Jurkat, Clone E6-1 (cell line): ENCODE measurements at places on chromosomes 3 and 15.
A peak's percentile ranks its signal among the peaks of the same experiment; 100 is the strongest.

DNA sequence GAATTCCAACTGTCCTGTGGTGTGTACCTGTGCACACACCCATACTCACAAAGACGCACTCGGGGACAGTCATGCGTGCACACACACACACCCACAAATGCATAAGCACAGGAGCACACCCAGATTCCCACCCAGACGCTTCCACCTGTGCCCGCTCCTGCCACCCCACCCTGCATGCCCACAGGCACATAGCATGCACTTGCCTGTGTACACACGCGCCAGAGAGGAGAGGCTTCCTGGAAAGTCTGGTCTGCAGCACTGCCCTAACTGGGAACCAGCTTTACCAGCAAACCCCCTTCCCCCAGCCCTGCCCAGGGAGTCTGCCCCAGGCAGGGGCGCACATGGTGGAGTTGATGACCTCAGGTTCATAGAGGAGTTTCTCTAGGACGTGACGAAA lies 246.2 kb downstream of the UACA start:
- DNase-seq = no peak

GRCh38 chr3:142218703-142219102 lies 6.7 kb downstream of the GK5 start:
- DNase-seq = no peak

- DNase-seq = no peak
Measured at GRCh38 chr3:132344666-132345280, 27.6 kb downstream of the ACP3 start.

DNA sequence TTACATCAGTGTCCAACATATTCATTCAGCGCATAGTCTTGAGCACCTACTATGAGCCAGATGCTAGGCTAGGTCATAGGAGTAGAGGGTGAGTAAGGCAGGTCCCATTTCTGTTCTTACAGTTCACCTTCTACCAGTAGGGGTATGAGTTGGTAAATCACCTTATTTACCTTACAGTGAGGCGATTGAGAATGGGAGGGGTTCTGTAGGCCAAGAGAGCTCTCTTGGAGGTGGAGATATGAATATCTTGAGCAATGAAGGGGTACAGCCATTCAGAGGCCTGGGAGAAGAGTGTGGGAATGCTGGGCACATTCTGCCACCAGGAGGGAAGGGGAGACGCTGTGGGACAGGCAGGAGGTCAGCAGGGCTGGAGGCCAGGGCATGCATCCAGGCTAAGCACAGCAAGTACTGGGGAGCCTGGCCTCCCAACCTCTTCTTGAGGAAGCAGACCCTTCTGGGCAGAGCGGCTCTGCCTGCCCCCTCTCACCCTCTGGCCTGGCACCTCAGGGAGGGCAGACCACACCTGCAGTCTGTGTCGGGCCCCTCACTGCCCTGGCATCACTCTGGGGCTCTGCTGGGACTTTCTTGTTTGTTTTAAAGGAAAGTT lies 123.4 kb downstream of the EEFSEC start:
- DNase-seq = no peak

DNA sequence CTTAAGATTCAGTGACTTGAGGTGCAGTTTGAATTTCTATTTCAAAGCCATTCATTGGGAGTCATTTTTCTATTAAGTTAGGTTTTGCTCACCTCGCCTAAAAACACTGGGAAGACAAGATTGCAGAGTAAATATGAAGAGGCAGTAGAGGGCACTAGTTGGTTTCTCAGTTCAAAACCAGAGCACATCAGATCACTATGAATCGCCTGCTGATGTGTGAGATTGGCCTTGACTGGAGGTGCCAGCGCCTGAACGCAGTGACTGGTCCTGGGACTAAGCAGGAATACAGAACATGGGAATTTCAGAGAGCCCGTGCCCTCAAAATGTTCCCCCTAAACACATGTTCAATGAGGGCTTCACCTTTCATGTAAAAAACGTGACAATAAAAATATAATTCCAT lies 229.0 kb downstream of the ITPR1 start:
- DNase-seq = peak; percentile 47

GRCh38 chr3:145915787-145916186 lies 245.2 kb downstream of the PLOD2 start:
- peak; percentile 2 for DNase-seq

DNA sequence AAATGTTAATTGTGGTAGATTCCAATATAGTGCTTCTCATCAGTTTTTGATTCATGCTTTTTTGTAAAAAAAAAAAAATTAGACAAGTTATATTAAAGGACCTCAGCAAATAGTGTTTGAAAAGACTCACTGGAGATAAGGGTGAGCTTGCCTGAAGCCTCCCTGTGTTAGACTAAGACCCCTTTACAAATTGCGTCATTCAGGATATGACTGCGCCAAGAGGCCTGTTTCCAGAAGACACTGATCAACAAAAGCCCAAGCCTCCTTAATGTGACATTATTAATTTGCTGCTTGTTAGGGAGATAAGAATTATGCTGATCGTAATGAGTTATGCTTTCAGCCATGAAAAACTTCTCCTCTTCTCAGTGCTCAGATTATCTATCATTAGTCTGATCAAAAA lies 13.0 kb upstream of the DNAJC13 start:
- no peak for DNase-seq

- DNase-seq = no peak
Measured at GRCh38 chr3:171327441-171328174, 132.6 kb downstream of the TNIK start.

GRCh38 chr3:188194332-188194731 lies 40.4 kb downstream of the LPP start:
- DNase-seq = no peak

- no peak for DNase-seq
Measured at GRCh38 chr15:52153900-52154895, 37.0 kb downstream of the GNB5 start.

- DNase-seq = peak; percentile 27
Measured at GRCh38 chr3:52317208-52318000, 1.3 kb downstream of the DNAH1 start.

GRCh38 chr3:42228796-42229195 lies 37.2 kb downstream of the CCK start:
- peak; percentile 35 for DNase-seq

DNA sequence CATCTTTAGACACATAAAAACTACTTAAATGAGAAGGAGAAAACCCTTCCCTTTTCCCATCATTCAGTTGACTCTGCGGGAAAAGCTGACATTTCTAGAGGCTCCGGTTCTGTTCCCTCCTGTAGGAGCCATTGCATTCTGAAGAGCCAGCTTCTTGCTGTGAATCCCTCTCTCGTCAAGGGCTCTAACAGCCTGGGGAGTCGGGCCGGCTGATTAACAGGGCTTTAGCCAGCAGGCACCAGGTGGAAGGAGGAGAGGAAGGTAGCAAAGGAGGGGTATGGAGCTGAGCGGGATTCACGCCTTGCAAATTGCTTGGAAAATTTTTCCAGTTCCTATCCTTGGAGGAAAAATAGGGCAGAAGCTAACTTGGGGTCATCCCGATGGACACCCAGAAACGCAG lies 108.3 kb upstream of the UBE2E1 start:
- DNase-seq = no peak

- DNase-seq = no peak
Measured at GRCh38 chr3:155026999-155027591, 53.0 kb upstream of the MME start.

- peak; percentile 25 for DNase-seq
Measured at GRCh38 chr3:12181806-12182205, 23.1 kb upstream of the TIMP4 start.

- DNase-seq = no peak
Measured at GRCh38 chr3:155244216-155244615, 49.3 kb downstream of the STRIT1 start.

DNA sequence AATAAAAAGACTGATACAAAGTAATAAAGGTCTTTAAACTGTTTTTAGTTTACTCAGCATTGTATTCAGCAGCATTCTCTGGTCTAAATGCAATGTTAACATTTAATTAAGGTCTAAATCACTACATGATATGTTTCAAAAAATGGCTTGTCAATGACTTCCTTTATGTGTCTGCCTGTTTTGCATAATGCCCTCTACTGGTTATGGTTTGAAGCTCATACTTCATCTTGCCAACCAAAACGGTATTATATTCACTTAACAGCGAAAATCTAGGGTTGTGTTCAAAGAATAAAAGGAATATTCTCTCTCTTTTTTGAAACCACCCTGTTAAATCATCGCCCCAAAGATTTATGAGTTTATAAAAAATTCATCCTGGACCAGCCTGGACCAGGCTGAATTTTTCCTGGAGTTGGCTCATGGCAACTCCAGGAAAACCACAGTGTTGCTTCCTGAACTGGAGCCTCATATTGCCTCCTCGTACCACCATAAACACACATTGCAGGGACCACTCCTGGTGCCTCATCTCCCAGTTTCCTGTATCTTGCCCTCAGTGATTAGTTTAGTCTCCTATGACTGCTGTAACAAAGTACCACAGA lies 6.7 kb upstream of the NCEH1 start:
- DNase-seq = peak; percentile 44

DNA sequence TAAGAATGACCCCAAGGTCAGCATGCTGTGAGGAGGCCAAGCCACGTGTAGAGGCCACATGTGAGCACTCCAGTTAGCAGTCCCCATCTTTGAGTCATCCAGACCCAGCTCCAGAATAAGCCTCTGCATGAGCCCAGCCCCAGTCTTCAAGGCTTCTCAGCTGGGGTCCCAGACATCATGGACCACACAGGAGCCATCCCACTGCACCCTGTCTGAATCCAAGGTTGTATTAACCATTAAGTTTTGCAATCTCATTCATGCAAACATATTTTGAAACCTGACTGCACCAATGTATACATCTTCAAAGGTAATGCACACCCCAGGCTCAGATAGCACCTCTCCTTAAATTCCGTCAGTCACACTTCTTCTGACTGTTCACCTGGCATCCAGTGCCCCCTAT lies 249.1 kb upstream of the CHRNA7 start:
- no peak for DNase-seq

- DNase-seq = no peak
Measured at GRCh38 chr3:182470187-182470586, 323.1 kb upstream of the ATP11B start.

- no peak for DNase-seq
Measured at GRCh38 chr3:146605106-146605505, at the start of gene PLSCR5. TSS of gene PLSCR5 (minus strand) at chr3:146605346. CDS start at chr3:146605212, 134 bp downstream.

- no peak for DNase-seq
Measured at GRCh38 chr3:143832433-143832832, 15.8 kb downstream of the SLC9A9 start.

DNA sequence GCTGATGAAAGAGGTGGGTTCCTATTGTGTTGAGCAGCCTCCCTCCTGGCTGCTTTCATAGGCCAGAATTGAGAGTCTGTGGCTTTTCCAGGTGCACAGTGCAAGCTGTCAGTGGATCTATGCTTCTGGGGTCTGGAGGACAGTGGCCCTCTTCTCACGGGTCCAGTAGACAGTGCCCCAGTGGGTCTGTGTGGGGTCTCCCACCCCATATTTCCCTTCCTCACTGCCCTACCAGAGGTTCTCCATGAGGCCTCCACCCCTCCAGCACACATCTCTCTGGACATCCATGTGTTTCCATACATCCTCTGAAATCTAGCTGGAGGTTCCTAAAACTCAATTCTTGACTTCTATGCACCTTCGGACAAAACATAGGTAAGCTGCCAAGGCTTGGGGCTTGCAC lies 201.2 kb downstream of the FAM43A start:
- no peak for DNase-seq

- no peak for DNase-seq
Measured at GRCh38 chr3:82633319-82633718, 871.9 kb upstream of the GBE1 start.

GRCh38 chr3:170829546-170830272 lies 40.3 kb downstream of the RPL22L1 start:
- DNase-seq = no peak

- DNase-seq = no peak
Measured at GRCh38 chr3:130907966-130908365, 14.1 kb downstream of the ATP2C1 start.

- no peak for DNase-seq
Measured at GRCh38 chr3:152192936-152193672, 75.6 kb upstream of the MBNL1 start.

GRCh38 chr3:4021162-4021561 lies 221.9 kb downstream of the LRRN1 start:
- DNase-seq = no peak

GRCh38 chr3:72894976-72895552 lies 7.2 kb downstream of the GXYLT2 start:
- DNase-seq = no peak

DNA sequence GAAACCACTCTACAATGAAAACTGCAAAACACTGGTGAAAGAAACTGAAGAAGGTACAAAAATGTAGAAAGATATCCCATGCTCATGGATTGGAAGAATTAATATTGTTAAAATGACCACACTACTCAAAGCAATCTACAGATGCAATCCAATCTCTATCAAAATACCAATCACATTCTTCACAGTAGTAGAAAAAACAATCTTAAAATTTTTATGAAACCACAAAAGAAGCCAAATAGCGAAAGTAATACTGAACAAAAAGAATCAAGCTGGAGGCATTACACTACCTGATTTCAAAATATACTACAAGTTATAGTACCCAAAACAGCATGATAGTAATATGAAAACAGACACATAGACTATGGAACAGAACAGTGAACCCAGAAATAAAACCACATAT lies 36.9 kb downstream of the TXNRD3 start:
- no peak for DNase-seq

- no peak for DNase-seq
Measured at GRCh38 chr3:31704591-31705179, 172.0 kb downstream of the STT3B start.

DNA sequence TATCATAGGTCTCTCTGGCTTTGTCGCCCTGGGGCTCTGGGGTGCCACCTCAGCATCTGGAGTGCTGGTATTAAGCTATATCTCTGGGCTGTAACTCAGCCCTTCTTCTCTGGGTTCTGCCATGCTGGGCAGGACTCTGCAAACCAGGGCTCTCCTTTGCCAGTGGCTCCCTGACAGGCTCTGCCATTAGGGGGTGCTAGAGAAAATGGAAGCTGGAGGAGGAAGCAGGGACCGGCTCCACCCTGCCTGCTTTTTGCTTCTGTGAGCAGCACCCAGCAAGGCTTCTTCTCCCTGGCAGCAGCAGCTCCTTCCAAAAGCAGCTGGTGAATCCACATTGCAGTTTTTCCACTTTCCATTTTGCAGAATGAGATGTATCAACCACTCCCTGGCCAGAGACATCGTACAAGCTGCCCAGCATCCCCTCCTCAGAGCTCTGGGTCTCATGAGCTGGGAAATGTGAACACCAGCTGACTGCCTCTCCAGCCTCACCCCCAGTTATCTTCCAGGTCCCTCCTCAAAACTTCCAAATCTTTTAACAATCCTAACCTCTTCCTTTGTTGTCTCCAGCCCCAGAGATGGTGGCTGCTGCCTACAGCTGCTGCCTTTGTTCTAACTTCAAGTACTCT lies 165.0 kb downstream of the ABHD5 start:
- DNase-seq = peak; percentile 24
